ENCODE measurements at places on chromosomes 1 and 21. TPM values are rescaled to one million over a fixed set of nuclear protein-coding genes. Genes with fewer than 3 reads are reported as not detected.

- H3K4me1 ChIP-seq, result no peaks in the 10 kb centered on the region
- H3K4me3 ChIP-seq, result no peak overlapping the region
- no peaks in the 10 kb centered on the region for H3K27me3 ChIP-seq
- no peaks in the 10 kb centered on the region for H3K36me3 ChIP-seq
- no peak overlapping the region for H3K27ac ChIP-seq
Observed at GRCh38 chr1:217681806-217682205, 50.7 kb downstream of the SPATA17 start.

DNA sequence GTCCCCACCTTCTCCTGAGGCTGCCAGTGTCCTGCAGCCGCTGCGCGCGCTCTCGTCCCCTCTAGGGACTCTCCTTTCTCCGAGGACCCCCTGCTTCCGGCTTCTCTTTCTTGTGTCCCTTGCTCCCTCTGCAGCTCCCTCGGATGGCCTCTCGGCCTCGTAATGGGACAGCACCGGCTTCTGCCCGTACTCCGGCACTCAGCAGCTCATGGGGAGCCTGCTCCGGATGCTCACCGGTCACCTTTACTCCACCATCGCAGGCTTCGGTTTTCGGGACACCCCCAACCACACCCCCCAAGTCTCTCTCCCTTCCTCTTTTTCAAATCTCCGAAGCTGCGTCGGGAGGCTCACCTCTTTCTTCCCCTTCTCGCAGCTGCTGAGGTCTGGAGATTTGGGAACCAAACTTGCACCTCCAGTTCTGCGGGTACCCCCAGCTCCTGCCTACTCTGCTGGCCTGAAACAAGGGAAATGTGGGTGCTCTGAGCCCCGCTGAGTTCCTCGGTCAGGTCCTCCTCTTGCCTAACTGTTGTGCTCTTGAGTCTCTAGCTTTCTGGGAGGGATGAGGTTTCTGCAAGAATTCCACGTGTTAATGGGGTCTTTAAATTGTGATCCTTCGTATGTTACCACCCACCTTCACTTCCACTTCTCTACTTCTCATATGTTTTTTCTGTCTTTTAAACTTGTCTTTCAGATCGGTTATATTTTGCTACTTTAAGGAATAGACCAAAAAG is 930 bp downstream of the CDC14A start:
- H3K27me3 ChIP-seq, result no peaks in the 10 kb centered on the region
- DNase-seq, result no peak
- H3K27ac ChIP-seq, result no peak overlapping the region
- H3K4me3 ChIP-seq, result peak overlapping the region; percentile 97
- H3K36me3 ChIP-seq, result peaks cover 3% of the 10 kb centered on the region

DNA sequence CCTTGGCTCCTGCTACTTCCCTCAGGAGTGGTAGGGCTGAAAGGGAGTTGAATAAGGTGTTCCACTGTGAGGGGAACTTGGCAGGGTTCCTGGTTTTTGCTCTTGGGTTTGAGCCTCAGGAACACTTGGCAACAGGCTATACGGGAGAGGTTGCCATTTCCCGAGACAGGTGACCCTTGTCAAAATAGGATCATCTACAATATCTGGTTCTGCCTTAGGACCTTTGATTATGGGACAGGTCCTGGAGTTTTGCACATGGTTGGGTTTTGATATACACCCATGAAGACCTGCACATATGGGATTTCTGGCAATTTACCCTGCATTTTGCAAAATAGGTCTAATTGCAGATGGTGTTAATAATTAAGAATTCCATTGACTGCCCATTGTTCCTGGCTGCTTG is 31.1 kb downstream of the YY1AP1 start:
- peaks cover 43% of the 10 kb centered on the region for H3K36me3 ChIP-seq
- H3K4me1 ChIP-seq, result no peaks in the 10 kb centered on the region
- no peak overlapping the region for H3K27ac ChIP-seq
- H3K4me3 ChIP-seq, result no peak overlapping the region
- no peaks in the 10 kb centered on the region for H3K27me3 ChIP-seq
- DNase-seq, result no peak

DNA sequence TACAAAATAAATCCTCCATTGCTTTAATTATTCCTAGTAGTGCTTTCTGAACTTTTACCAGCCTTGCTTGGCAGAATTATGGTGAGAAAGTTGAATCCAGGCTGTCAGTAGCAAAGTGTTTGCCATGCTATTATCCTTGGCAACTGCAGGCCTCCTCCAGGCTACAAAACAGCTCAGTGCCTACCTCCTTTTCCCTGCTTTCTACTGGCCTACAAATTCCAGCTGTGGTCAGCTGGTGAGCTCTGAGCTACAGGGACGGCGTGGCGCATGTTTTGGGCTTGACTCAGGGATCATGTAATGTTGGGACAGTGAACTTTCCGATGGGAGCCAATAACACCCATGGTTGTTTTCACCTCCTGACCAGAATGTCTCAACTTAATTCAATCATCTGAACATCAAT is 456.1 kb upstream of the ADAMTS5 start:
- H3K4me3 ChIP-seq, result no peak overlapping the region
- no peak for DNase-seq
- no peaks in the 10 kb centered on the region for H3K27me3 ChIP-seq
- H3K4me1 ChIP-seq, result peaks cover 12% of the 10 kb centered on the region

- no peaks in the 10 kb centered on the region for H3K4me1 ChIP-seq
- H3K4me3 ChIP-seq, result no peak overlapping the region
- no peaks in the 10 kb centered on the region for H3K27me3 ChIP-seq
Observed at GRCh38 chr1:6634371-6635052, 9.8 kb downstream of the THAP3 start.

DNA sequence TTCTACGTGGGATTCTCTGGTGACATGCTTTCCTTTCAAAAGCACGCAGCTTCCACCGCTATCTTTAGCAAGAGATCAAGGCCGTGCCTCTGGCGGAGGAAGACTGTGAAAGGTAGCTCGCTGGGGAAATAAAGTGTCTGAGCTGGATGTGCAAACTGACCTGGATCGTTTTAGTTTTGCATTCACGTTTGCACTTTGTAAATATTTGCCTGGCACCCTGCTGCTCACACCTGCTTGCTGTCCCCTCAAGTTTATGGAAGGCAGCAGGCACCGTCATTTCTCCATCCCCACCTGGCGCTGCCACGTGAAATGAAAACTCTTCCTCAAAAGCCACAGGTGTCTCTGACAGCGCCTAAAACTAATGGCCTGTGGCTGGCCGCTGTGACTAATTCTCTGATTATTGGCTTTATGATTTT is 44.0 kb upstream of the TARDBP start:
- no peak for DNase-seq
- no peaks in the 10 kb centered on the region for H3K27me3 ChIP-seq
- no peak overlapping the region for H3K4me3 ChIP-seq
- H3K36me3 ChIP-seq, result no peaks in the 10 kb centered on the region
- peaks cover 13% of the 10 kb centered on the region for H3K4me1 ChIP-seq

GRCh38 chr1:149962039-149962647 is 25.5 kb upstream of the MTMR11 start:
- peak; percentile 41 for DNase-seq
- H3K36me3 ChIP-seq, result peaks cover 75% of the 10 kb centered on the region
- H3K4me1 ChIP-seq, result no peaks in the 10 kb centered on the region
- H3K27me3 ChIP-seq, result no peaks in the 10 kb centered on the region
- no peak overlapping the region for H3K4me3 ChIP-seq

GRCh38 chr21:46095083-46095719 is 2.7 kb upstream of the COL6A2 start:
- no peaks in the 10 kb centered on the region for H3K4me1 ChIP-seq
- H3K4me3 ChIP-seq, result no peak overlapping the region
- no peak overlapping the region for H3K27ac ChIP-seq
- peak; percentile 21 for DNase-seq

Gene SH2D2A
- 2.5 TPM for total RNA-seq

DNA sequence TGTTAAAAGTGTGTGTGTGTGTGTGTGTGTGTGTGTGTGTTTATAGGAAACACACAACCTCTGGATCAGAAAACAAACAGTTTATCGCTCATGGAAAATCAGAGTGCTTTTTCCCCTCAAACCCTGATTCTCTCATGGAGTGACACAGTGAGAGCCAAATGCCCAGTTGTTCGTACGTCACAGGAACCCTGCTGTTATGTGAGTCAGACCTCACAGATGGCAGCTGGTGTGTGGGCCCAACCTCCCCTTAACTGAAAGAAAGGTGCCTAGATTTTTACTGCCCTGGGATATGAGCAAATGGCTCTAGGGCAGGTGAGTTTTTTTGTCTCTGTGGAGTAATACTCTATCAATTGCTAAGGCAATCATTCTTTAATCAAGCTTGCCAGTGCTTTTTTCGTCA is 1788.1 kb downstream of the BRINP3 start:
- H3K27ac ChIP-seq, result no peak overlapping the region
- H3K4me1 ChIP-seq, result no peaks in the 10 kb centered on the region
- H3K4me3 ChIP-seq, result no peak overlapping the region
- no peaks in the 10 kb centered on the region for H3K36me3 ChIP-seq
- H3K27me3 ChIP-seq, result no peaks in the 10 kb centered on the region

- H3K27me3 ChIP-seq, result no peaks in the 10 kb centered on the region
- no peak overlapping the region for H3K4me3 ChIP-seq
- H3K27ac ChIP-seq, result no peak overlapping the region
Observed at GRCh38 chr1:226603022-226603857, 54.7 kb downstream of the STUM start.

All from H9 (cell line).